ENCODE measurements at places on chromosomes 3 and 15.

GRCh38 chr3:86814918-86815655, 175.9 kb downstream of the VGLL3 start:
- DNase-seq, result no peak

DNA sequence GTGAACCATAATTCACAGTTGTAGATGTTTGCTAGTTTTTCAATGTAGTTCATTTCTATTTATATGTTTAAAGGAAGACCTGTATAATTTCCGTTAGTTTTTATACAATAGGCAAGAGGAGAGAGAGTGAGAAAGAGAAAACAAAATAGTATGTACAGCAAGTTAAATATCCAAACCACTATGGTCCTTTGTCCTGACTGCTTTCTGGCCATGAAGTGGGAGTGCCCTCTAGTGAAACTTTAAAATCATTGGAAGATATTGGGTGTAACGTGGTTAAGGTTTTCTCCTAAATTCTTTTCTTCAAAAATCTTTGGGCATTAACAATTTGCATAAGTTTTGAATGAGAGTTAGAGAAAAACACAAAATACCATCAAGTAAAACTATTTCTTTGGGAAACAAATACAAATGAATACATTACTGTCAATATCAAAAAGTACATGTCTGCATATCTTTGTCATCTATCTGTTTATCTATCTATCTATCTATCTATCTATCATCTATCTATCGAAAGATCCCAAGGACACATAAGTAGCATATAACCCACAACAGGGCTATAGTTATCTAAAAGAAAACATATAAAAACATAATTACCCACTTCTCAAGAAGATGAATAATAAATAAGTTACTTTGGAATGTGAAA, 534.6 kb upstream of the ATP11B start:
- peak; percentile 61 for DNase-seq

DNA sequence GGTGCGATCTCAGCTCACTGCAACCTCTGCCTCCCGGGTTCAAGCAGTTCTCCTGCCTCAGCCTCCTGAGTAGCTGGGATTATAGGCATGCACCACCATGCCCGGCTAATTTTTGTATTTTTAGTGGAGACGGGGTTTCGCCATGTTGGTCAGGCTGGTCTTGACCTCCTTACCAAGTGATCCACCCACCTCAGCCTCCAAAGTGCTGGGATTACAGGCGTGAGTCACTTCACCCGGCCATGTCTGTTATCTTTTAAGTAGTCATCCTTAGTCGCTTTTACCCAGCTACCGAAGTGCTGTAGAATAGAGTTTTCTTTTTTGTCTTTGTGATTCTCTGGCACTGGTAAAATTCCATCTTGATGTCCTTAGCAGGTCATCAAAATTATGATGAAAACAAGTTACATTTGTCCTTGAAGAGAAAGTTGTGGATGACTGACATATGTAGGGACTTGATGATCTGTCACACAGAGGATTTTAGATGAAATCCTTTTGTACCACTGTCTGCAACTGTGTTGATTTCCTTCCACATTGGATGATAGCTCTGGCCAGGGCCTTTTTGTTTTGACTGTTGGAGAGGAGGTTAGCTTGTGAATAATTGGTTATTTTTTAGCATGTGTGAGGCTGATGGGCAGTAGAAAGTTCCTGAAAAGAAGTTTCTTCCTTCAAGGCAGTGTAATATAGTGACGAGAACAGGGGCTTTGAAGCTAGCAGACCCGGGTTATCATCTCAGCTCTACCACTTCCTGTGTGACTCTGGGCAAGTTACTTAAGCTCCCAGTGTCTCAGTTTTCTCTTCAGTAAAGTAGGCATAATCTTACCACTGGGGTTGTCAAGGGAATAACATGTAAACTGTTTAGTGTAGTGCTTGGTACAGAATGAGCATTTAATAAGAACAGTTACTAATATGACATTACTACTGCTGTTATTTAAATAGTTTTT, 18.8 kb downstream of the ATG7 start:
- no peak for DNase-seq

GRCh38 chr3:151859233-151859673, 14.2 kb upstream of the SUCNR1 start:
- DNase-seq, result no peak

DNA sequence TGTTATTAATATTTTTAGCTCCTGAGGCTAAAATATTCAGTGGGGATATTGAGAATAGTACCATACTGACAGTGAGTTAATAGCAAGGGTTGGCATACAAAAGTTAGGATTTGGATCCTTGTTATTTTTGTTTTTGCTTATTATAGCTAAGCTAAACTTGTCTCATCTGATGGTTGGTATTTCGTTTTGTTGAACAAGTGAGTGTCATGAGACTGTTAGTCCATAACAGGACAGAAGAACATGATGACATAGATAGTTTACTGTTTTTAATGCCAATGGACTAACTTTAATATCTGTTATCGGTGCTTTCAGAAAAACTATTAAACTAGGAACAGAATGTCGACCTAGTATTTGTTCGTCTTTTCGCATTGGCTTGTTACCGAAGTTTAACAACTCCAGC, 48.5 kb downstream of the GPR171 start:
- no peak for DNase-seq

DNA sequence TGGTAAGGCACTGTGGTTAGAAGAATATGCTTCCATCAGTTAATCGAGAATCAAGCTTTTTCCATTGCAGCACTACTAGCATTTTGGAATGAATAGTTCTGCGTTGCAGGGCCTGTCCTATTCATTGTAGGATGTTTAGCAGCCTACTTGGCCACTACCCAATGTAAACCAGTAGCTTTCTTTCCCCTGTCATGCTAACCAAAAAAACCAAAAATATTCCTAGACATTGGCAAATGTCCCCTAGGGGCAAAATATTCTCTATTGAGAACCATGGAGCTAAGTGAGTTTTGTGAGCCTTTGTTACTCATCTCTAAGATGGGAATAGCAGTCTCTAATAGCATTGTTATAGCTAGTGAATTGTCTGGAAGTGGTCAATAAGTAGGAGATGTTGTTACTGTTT, 187.2 kb downstream of the CADPS start:
- no peak for DNase-seq

DNA sequence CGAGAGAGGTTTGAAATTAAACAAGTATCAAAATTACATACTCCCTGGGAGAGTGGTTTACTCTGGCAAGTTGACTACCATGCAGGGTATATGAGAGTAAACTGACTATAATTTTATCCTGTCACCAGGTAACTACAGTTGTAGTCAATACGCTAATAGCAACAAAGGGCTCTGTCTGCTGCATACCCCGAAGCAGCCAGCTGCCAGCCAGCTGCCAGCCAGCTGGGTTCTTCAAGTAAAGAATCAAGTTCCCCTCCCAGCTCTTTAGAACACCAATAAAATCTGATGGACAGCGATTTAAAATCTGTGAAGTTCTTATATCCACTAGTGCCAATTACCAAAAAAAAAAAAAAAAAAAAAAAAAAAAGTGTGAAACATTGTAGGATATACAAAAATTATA, 417.7 kb upstream of the CFAP20DC start:
- DNase-seq, result no peak

GRCh38 chr3:88101142-88101541, 42.1 kb downstream of the ZNF654 start:
- DNase-seq, result no peak

- no peak for DNase-seq
Observed at GRCh38 chr3:145737952-145738351, 423.0 kb downstream of the PLOD2 start.

- DNase-seq, result no peak
Observed at GRCh38 chr3:70740872-70741271, 428.4 kb upstream of the MDFIC2 start.

DNA sequence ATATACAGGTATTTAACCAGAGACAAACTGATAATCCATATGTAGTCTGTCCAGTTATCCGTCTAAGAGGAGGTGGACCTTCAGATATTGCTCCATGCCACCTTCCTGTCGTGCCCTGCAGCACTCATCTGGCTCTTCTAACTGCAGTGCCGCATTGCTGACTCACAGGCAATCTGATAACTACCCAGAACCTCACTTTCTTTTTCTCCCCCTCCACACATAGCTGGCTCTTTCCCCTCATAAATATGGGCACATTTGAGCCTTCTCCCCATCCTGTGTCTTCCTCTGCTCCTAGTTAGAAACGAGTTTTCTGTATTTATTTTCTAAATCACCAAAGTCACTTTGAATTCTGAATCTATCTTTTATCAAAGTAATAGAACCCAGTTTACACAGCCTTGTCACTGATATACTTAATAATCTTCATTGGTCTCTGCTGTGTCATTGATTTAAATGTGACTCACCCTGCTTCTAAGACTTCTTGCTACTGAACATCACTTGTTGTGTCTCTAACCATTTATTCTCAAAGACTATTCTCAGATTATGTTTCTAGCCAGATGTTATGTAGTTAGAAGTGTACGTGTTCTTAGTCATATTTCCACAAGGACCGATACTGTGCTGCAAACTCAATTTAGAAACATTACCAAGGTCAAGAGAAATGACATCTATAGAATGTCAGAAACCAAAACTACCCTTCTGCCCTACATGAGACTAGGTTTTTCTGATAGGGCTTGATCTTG, 17.4 kb upstream of the KCNMB2 start:
- no peak for DNase-seq

GRCh38 chr3:107044677-107045076, 332.6 kb upstream of the CCDC54 start:
- no peak for DNase-seq

DNA sequence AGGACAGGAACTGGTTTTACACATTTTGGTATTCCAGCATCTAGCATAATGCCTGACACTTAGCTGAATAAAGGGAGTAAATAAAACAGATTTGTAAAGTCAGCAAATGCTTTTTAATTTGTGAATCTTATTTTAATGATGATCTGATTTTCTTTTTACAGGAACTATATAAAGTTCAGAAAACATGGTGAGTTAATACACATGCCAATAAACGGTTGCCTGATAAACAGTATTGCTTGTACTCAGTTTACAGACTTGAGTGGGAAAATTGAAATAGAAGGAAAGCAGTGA, 1.4 kb downstream of the PSMA4 start:
- DNase-seq, result no peak

GRCh38 chr3:67804089-67804488, 149.7 kb upstream of the SUCLG2 start:
- DNase-seq, result no peak

GRCh38 chr3:150414959-150415358, 6.9 kb downstream of the TSC22D2 start:
- no peak for DNase-seq

DNA sequence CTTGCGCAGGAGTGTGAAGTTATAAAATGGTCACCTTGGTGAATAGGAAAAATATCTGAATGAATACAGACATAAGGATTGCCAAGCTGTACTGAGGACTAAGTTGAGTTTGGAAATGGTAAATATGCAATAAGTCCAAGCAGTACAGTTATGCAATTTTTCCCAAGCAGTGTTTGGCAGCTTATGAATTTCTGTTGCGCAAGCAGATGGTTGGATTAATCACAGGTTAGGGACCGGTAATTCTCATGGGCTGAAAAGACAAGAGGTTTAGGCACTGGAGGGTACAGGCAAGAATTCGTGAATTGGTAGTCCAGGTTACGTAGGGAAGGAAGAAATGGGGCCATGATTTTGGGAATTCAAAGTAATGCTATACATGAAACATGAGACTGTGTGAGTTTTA, 210.3 kb downstream of the RAP2B start:
- DNase-seq, result peak; percentile 73

DNA sequence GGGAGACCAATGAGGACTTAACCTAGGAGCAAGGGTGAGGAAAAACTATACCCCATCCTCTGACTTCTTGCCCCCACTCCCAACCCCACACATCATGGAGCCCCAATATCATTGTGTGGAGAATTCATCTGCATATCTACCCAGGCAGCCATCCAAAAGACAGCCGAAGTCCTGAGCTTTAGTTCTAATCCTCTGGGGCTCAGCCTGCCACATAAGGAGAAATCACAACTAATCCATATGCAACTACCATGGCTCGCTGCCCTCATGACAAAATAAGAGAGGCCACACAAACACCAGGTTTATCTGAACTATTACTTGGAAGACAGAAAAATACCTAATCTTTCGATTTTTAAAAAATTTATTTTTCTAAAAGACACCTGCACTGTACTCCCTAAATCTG, 17.7 kb downstream of the HEXA start:
- no peak for DNase-seq

DNA sequence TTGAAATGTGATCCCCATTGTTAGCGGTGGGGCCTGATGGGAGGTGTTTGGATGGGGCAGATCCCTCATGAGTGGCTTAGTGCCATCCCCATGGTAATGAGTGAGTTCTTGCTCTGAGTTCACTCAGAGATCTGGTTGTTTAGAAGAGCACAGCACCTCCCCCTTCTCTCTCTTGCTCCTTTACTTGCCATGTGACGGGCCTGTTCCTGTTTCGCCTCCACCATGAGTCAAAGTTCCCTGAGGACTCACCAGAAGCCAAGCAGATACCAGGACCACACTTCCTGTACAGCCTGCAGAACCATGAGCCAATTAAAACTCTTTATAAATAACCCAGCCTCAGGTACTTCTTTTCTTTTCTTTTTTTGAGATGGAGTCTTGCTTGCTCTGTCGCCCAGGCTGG, 46.6 kb downstream of the ANP32A start:
- DNase-seq, result no peak

GRCh38 chr15:59138243-59138642, 33.3 kb downstream of the CCNB2 start:
- peak; percentile 31 for DNase-seq

DNA sequence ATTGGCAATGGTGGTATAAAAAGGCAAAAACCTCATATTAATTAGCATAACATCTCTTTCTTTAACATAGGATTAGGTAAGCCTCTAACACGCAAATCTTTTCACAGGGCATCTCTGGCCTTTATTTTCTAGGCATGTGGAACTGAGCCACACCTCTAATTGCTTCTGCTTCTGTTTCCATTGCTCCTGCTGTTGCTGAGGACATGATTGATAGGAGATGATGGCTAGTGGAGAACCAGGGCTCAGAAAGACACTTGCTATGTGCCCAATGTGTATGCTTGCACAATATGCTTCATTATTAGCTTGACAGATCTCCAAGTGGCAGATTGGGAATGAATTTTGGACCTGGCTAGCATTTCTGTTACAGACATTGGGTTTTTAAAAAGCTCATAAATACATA, 114.5 kb downstream of the EPHA3 start:
- DNase-seq, result no peak

DNA sequence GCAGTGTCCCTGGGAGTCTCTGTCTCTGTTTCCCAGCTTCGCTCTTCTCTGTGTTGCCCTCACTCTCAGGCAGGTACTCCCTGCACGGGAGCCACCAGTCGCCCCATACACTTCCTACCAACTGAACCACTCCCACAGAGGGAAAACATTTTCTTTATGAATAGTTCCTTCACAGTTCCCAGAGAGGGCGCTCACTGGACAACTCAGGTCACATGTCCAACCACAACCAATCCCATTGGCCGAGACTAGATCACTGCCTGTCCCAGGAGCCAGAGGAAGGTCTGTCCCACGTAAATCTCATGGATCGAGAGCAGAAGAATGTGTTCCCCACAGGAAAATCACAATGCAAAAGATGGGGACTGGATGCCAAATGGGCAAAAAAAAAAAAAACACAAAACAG, 26.1 kb downstream of the GRK7 start:
- DNase-seq, result no peak

DNA sequence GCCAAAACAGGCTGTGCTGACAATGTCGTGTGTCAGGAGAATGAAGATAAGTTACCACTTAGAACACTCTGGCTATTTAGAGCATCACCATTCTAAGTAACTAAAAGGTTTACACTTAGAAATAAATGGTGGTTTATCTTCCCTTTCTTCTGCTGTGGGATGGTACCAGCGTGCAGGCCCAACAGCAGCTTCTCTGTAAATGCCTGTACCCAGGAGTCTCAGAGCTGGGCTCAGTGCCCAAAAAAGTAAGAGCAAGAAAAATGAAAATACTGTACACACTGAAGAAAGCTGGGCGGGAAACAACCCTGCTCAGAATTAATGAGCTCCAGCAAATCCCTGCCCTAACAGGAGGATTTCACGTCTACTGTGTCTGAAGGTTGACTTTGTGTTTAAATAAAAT, 206.5 kb downstream of the MFSD1 start:
- no peak for DNase-seq
